ENCODE measurements at places on chromosomes 6 and 20.
A peak's percentile ranks its signal among the peaks of the same experiment; 100 is the strongest.

- DNase-seq: no peak
Measured at GRCh38 chr6:145189836-145190235, 545.5 kb downstream of the EPM2A start.

DNA sequence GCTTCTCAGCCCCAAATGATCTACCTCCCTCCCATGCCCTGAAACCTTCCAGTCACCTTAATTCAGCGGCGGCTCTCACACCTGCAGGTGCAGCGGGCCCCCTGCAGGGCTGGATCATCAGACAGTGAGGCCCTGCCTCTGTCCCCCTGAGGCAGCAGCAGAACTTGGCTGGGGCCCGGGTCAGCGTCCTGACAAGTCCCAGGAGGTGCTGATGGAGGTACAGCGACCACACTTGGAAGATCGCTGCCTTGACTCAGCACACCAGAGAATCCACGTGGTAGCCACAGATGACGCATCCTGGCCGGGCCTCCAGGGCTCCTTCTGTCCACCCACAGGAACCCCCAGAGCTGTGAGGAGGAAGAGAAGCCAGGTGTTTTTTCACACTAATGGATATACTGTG, 116.4 kb upstream of the THBS2 start:
- no peak for DNase-seq

DNA sequence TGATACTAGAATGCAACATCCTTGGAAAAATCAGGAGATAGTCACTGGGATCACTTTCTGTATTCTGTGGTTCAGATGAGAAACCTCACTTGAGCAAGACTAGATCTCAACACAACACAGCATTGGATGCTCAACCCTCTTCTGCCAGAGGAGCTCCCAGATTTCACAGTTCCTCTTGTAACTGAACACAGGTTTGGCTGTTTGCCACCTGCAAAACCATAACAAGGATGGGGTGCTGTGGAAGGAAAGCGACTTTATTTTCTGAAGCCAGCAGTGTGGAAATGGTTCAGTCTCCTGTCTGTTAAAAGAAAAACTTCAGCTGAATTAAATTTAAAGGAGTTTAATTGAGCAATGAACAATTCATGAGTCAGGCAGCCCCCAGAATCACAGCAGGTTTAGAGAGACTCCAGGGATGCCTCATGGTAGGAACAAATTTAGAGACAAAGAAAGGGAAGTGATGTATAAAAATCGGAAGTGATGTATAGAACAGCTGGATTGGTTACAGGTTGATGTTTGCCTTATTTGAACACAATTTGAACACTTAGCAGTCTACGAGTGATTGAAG, 149.9 kb upstream of the UST start:
- no peak for DNase-seq

DNA sequence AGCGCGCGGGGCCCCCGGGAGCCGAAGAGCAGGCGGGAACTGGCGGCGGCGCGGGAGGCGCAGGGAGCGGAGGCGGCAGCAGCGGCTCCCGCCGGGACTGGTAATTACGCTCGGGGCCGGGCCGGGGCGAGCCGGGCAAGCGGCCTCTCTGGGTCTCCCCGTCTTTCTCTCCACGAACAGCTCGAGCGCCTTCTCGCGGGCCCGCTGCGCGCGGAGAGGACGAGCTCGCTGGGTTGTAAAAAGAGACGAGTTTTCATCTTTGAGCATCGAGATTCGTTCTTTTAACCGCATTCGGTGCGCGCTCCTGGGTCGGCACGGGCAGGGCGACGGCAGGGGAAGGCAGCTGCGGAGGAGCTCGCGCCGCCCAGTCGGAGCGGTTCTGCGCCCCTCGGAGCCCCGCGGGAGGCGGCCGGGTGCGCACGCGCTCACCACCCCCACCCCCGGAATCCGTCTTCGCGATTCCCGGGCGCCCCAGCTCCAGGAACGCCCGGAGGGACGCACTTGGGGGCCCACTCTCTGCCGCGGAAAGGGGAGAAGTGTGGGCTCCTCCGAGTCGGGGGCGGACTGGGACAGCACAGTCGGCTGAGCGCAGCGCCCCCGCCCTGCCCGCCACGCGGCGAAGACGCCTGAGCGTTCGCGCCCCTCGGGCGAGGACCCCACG, 38.0 kb downstream of the YTHDF1 start:
- no peak for DNase-seq

DNA sequence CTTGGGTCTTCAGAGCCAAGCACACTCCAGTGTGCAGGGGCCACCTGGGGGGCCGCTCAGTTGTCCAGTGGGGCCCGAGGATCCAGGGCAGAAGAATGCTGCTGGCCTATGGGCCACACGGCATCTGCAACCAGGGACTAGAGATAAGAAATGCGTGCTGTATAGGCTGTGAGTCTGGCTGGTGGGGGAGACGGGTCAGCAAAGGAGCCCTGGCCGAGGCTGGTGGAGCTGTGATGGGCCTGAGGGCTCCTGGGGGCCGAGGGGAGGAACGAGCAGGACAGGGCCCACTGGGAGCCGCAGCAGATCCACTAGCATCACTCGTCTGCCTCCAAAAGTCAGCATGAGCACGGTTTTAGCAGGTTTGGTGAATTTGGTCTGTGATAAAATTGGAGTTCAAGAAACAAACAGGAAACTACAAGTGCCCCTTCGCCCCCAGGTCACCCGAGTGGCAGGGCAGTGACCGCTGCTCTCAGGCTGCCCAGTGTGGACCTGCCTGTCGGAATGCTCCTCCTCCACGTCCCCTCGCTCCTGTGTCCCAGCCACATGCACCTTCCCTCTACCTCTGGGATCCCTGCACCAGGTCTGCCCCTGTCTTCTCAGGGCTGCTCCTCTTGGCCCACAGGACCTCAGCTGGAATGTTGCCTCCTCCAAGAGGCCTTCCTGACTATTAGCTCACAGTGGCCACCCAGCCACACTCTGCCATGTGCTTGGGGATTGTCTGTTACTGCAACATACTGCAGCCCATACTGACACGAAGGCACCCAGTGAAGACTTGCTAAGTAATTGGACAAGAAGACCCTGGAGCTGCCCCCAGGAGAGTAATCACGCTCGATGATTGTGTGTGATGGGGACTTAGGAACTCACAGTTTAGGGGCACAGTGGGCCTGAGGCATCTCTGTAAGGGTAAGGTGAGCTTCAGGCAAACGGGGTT, 10.9 kb downstream of the ACSS1 start:
- no peak for DNase-seq

GRCh38 chr6:26594730-26595632, 1.8 kb upstream of the ABT1 start:
- DNase-seq: peak; percentile 89

- DNase-seq: peak; percentile 10
Measured at GRCh38 chr6:91697010-91697695, 1110.3 kb upstream of the MAP3K7 start.

DNA sequence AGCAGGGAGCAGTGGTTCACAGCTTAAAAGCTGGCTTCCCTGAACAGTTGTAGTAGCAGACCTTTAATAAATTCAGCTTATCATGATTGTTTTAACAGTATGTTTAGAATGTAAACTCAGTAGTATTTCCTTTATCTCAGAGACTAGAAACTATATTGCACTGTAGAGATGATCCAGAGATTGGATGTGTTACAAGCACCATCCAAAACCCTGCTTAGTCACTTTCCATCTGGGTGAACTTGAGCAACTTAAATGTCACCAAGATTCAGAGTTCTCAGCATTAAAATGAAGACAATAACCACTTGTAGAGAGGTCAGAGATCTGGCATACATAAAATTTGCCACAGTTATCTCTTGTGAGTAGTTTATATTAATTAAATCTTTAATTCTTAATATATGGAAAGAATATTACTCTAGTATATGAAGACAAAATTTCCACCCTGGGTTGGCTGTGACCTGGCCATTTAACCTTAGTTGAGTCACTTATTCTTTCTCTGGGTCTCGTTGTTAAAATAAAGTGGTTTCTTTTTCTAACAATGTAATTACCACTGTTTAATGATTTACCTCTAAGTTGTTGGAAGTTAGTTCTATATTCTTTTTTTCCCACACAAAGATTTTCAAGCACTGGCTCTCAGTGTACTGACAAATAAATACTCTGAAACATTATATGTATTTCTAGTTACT, 239.2 kb upstream of the FKBP1C start:
- no peak for DNase-seq

DNA sequence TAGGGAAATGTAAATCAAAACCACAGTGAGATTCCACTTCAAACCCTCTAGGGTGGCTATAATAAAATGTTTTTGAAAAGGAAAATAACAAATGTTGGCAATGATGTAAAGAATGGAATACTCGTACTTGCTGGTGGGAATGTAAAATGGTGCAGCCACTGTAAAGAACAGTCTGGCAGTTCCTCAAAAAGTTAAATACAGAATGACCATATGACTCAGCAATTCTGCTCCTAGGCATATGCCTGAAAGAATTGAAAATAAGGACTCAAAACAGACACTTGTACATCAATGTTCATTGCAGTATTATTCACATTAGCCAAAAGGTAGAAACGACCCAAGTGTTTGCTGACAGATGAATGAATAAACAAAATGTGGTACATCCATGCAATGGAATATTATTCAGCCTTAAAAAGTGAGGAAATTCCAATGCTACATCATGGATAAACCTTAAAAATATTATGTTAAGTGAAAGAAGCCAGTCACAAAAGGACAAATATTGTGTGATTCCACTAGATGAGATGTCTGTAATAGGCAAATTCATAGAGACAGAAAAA, 10.2 kb upstream of the RNF114 start:
- no peak for DNase-seq

DNA sequence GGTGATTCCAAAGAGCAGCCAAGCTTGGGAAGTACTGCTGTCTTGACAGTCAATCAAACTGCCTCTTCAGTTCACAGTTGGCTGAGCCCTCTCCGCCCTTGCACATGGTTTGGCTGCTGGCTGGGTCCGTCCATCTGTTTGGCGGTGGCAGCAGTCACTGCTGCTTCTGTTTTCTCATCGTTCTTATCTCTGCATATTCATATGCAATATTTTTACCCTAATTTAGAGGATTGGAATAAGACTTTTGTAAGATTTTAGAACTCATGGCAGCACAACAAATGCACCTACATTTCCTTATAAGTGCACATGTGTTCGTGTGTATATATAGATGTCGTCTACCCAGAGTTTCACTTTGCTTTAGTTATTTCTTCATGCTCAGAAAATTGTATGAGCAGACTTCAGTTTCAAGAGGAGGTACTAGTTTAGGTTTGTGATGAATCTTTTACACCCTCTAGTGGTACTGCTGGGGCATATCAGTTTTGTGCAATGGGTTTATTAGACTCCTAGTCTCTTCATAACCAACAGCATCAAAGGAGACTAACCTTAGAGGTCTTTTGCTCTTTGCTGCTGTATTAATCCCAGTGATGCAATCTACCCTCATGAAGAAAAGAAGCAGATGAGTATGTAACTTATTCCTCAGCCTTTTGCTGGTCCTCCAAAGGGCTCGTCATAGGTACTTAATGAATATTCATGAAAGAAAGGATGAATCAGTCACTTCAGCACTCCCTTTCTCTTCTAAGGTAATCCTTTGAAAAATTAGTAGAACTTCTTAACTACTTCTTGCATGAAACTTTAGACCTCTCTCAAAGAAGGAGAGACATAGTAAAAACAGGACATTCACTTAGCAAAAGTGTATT, 44.3 kb downstream of the KHDC1L start:
- DNase-seq: peak; percentile 48

DNA sequence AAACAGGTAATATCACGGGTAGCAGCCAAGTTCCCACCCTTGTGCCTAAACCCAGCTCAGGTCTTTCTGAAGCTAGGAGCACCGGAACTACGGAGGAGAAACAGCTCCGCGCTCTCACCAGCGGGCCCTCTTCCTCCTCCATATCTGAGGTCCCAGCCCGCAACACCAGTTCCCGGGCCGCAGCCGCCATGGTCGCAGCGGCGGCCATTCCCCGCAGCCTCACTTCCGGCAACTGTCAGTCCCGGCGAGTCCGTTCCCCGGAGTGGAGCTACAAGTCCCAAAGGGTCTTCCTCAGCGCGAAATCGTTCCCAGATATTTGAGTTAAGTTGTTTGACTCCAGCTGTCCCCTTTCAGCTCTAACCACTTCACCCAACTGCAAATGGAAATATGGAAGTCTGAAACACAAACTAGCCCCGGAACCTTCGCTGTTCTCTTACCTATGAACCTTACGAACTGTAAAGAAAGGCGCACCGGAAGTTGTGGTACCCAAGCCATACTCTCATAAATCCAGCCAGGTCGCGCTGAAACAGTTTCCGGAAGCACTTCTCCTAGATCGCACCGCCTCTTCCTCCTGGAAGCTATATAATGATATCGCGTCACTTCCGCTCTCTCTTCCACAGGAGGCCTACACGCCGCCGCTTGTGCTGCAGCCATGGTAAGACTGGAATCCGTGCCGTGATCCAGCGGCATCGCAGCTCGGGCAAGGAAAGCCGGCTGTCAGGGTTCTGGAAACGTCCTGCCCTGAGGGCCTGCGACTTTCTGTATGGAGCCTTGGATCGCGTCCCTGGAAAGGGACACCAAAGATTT, at the start of the genes RPS18 and VPS52:
TSS of gene RPS18 (plus strand) at position 608 of the 807 bp plus-strand sequence. CDS start at position 653, 45 bp downstream.
TSS of gene VPS52 (minus strand) at position 409 of the 807 bp plus-strand sequence. CDS start at position 208, 201 bp downstream.
- peak; percentile 97 for DNase-seq

DNA sequence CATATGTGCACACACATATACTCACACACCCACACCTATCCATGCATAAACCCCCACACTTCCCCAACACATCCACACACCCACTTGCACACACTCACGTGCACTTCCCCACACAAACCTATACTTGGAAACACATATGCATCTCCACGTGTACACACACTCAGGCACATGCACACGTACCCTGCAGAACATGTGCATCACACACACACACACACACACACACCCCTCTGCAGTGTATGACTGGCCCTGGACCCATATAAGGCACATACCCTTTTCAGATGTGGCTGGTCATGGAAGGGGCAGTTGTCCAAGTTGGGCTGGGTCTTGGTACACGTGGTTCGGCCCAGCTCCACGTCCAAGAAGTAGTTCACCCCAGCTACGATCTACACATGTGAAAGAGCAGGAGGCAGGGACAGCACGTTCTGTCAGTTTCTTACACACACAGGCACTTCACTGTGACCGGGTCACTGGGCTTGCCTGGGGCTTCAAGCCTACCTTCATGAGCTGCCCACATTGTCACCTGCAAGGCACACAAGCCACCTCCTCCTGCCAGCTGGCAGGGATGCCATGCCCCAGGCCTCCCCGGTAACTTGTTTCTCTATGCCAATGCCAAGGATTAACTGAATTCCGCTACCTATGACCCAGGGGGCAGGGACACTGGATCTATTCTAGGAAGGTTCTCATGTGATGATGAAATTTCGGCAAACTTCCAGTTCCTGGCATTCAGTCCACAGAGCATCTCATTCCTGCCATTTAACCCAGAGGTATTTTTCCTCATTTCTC, 2.6 kb downstream of the CST3 start:
- DNase-seq: no peak

DNA sequence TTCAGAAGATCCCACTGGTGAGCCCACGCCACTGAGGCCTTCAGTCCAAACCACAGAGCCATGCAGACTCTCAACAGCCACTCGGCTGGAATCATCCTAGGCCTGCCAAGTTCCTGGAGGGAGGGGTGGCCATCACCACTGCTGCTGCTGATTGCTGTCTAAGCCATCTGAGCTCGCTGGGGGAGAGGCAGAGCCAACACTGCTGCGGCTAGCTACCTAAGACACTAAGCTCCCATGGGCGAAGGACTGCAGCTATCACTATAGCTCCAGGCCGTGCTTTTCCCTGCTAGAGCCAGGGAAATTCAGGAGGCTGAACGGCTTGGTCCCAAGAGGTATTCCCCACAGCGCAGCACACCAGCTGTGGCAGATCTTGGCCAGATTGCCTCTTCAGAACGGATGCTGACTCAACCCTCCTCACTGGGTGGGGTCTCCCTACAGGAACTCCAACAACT, 73.6 kb downstream of the TBC1D32 start:
- DNase-seq: no peak

GRCh38 chr20:4607287-4607713, 114.4 kb upstream of the PRND start:
- peak; percentile 69 for DNase-seq

GRCh38 chr6:114712129-114712662, 369.4 kb upstream of the HS3ST5 start:
- DNase-seq: no peak

- DNase-seq: no peak
Measured at GRCh38 chr6:138972226-138972665, 15.8 kb downstream of the REPS1 start.
